Activated T-cell treated with anti-CD3 and anti-CD28 coated beads, Interleukin-2, amount 50 U/mL, for 72 hours (primary cell): ENCODE measurements at places on chromosomes 7 and 10.
A peak's percentile ranks its signal among the peaks of the same experiment; 100 is the strongest.

GRCh38 chr10:24513155-24513554, 210.5 kb downstream of the ARHGAP21 start:
- peak; percentile 5 for DNase-seq

- DNase-seq, result no peak
Measured at GRCh38 chr7:11437994-11438393, 394.0 kb downstream of the THSD7A start.

GRCh38 chr10:103715430-103715829, 139.9 kb downstream of the SH3PXD2A start:
- DNase-seq, result no peak

- DNase-seq, result no peak
Measured at GRCh38 chr7:16129431-16130110, 291.8 kb downstream of the CRPPA start.

- DNase-seq, result peak; percentile 3
Measured at GRCh38 chr10:52883996-52884871, 111.7 kb upstream of the MBL2 start.

GRCh38 chr10:114650266-114650665, 7.8 kb downstream of the ABLIM1 start:
- DNase-seq, result no peak

DNA sequence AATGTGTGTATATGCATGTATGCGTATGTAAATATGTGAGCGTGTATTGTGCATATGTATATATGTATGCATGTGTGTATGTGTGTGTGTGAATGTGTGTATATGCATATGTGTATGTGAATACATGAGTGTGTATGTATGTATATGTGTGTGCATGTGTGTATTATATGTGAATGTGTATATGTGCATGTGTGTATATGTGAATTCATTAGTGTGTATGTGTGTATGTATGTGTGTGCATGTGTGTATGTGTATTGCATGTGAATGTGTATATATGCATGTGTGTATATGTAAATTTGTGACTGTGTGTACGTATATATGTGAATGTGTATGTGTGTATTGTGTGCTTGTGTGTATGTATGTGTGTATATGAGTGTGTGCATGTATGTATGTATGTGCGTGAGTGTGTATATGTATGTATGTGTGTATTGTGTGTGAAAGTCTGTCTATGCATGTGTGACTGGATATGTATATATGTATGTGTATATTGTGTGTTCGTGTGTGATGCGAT, 455.9 kb downstream of the TYW1 start:
- no peak for DNase-seq

DNA sequence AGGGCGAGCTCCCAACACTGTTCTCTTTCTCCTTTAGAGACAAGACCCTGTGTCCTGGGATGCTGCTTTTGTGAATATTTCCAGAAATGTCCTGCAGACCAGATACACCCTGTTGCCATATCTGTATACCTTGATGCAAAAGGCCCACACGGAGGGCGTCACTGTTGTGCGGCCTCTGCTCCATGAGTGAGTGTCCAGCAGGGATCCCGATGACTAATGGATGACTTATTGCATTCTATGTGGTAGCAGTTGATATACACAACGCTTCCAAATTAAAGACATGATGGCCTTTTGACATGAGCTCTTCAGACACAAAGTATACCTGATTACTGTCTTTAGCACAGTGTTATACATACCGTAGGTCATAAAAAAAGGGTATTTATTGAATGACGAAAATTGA, 45.0 kb upstream of the MGAM2 start:
- no peak for DNase-seq

DNA sequence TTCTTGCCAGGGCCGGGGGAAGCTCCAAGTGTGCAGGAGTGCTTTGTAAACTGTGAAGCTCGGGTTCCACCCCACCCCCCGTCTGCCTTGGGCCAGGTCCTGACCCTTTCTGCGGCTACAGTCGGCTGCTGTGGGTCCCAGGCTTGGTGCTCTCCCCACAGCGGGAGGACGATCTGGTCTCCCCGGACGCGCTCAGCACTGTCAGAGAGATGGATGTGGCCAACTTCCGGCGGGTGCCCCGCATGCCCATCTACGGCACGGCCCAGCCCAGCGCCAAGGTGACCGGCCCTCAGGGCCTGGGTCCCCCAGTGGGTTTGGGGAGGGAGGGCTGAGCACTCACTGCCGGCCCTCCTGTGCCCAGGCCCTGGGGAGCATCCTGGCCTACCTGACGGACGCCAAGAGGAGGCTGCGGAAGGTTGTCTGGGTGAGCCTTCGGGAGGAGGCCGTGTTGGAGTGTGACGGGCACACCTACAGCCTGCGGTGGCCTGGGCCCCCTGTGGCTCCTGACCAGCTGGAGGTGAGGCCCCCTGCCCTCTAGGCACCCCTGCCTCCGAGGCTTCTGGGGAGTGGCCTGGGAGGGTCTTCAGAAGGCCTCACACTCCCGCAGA, 60.3 kb downstream of the PALD1 start:
- DNase-seq, result no peak

DNA sequence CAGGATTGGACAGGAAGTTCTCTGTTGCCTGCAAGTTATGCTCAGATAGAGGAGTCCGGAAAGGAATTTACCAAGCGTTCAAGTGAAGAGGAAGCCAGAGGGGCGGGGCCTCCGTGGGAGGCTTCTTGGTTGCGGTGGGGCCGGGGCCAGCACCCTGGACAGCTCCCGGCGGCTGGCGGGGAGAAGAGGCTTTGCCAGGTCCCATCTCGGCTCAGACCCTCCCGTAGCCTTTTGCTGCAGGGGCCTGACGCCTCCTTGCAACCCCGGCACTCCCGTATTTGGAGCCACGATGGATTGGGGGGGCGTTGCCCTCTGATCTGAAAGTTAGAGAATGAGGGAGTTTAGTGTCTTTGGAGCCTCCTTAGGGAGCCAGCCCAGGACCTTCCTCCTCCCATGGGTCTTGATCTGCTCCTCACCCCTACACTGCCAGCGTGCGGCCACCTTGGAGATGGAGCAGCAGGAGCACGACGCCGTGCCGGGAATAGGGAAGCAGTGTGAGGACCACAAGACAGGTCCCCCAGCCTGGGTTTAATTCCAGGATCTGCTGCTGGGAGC, 3.1 kb upstream of the SLC18A3 start:
- peak; percentile 75 for DNase-seq

DNA sequence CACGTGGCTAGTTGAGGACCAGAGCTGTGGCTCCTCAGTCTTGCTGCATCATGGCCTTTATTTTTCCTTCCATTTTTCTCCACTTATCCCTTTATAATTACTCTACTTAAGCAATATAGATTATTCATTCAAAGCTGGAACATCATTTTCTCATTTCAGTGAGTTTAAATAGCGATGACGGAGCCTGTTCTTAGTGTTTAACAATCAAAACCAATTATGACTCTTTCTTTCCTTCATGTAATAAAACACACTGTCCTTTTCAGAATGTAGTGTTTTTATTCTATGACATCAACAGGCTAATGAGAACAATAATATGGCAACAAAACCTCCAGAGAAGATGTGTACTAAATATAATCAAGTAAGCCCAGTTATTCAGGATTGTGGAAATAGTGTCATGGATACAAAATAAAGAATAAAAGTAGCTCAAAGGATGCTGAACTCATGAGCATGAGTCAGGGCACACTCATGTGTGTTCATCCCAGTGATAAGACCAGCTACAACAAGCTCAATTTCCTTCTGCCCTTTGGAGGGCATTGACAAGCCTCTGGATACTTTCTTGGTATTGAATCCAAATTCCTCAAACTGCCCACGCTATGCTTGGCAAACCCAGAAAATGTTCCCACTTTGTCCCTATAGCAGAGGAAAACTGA, 188.4 kb downstream of the CYP26A1 start:
- no peak for DNase-seq
